ENCODE measurements at places on chromosomes 2 and 18.

DNA sequence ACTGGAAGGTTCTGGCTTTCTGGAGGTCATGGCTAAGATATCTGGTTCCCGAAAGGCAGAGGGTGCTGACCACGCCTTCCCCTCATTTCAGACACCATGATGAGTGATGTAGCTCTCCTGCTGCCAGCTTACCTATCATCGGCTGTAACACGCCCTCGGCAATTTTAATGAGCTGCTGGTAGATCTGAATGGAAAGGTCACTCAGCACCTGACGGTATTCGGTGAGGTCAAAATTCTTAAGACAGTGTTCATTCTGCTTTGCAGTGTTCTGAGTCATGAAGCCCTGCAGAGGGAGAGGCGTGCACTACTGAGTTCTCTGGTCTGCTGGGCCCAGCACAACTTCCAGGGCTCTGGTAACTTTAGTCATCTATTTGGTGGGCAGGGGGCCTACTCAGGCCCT lies 25.7 kb upstream of the ACAA2 start:
- no peak for DNase-seq

GRCh38 chr2:158890296-158890905 lies 78.0 kb upstream of the TANC1 start:
- no peak for DNase-seq

- no peak for DNase-seq
These were observed 37.3 kb upstream of the PEX13 start for GRCh38 chr2:60980071-60980815.

GRCh38 chr2:56014046-56014730 lies 90.6 kb upstream of the EFEMP1 start:
- DNase-seq, result no peak

- no peak for DNase-seq
These were observed 55.2 kb upstream of the FAM136A start for GRCh38 chr2:70356941-70357683.

All from stimulated activated CD8-positive, alpha-beta memory T cell treated with anti-CD3 and anti-CD28 coated beads, Interleukin-15, amount 100 ng/mL, for 48 hours (primary cell).